ENCODE measurements at places on chromosomes 11 and 22. TPM values are rescaled to one million over a fixed set of nuclear protein-coding genes. Genes with fewer than 3 reads are reported as not detected.

The OR51S1 gene
- total RNA-seq, result not detected

The HTR3A gene
- total RNA-seq, result not detected

The DDX6 gene
- 169 TPM for total RNA-seq

The VWA5A gene
- 3.7 TPM for total RNA-seq

The TUBA8 gene
- 103 TPM for total RNA-seq

The BLID gene
- not detected for total RNA-seq

The LARGE2 gene
- not detected for total RNA-seq

The DUSP8 gene
- 16.5 TPM for total RNA-seq

The TMEM109 gene
- total RNA-seq, result 87.6 TPM

The SERPIND1 gene
- total RNA-seq, result not detected

DNA sequence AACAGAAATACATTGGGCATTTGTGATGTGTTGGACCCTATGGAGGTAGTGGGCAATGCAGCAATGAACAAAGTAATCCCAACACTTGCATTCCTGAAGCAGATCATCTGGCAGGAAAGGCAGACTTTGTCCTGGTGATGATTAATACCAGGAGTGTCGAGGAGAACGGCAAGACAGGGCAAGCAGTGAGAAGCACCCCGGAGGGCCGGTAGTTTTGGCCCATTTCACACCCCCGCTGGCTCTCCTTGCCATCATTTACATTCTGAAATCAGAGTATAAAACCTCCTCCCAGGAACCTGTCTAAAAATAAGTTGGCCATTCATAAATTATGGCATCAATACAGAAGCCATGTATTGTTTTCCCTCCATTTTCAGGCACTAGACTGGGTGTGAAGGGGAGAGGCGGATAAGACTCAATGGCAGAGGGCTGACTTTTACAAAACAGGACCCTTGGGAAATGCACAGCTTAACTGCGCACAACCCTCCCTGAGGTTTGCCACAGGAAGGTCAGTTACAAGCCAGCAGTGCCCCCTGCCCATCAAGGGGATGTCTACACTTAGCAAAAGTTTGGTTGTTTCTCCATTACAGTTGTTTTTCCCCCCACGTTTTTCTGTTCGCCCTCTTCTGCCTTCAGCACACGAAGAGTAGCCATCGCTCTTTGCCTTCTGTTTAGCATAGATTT lies 55.6 kb downstream of the OPCML start:
- DNase-seq, result no peak

DNA sequence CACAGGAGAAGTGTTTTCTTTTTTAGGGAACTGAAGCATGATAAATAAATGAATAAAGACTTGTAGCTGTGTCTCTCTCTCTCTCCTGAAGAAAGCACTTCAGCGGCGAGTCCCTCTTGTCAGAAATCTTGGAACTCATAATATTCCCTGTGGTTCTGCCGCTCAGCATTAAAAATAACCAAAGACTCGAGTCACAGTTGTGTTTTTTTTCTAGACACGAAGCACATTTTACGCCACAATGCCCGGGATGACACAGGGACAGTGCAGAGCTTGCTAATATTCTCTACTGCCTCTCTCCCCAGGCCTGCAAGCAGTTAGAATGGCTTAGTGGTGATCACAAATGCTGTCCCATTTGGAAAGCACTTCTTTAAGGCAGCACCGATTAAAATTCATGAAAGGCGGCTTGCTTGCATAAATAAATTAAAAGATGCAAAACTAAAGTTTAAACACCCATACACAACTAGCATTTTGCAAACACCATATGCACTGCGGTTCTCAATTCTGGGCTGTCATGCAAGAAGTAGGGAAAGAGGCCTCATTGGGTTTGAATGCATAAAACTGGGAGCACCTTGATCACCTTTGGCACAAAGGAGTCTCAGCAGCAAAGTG lies 597.4 kb downstream of the SOX6 start:
- DNase-seq, result no peak

GRCh38 chr11:8332196-8332595 lies 68.5 kb upstream of the LMO1 start:
- DNase-seq, result no peak

- DNase-seq, result no peak
Observed at GRCh38 chr11:93686812-93687211, 25.3 kb downstream of the CEP295 start.

DNA sequence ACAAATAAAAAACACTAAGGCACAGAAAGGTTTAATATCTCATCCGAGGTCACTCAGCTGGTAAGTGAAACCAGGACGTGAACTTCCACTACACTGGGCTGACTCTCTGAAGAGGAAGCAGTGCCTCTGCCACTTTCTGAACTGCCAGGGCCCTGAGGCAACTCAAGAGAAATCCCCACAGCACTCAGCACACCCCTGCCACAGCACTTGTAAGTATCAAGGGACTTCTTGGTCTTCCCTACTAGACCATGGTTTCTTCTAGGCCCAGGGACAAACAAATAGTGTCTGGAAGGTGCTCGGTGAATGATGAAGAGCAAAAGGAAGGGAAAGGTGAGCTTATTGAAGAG lies 49.7 kb downstream of the RPL27A start:
- no peak for DNase-seq

- DNase-seq, result no peak
Observed at GRCh38 chr11:109405671-109406070, 16.3 kb upstream of the C11orf87 start.

DNA sequence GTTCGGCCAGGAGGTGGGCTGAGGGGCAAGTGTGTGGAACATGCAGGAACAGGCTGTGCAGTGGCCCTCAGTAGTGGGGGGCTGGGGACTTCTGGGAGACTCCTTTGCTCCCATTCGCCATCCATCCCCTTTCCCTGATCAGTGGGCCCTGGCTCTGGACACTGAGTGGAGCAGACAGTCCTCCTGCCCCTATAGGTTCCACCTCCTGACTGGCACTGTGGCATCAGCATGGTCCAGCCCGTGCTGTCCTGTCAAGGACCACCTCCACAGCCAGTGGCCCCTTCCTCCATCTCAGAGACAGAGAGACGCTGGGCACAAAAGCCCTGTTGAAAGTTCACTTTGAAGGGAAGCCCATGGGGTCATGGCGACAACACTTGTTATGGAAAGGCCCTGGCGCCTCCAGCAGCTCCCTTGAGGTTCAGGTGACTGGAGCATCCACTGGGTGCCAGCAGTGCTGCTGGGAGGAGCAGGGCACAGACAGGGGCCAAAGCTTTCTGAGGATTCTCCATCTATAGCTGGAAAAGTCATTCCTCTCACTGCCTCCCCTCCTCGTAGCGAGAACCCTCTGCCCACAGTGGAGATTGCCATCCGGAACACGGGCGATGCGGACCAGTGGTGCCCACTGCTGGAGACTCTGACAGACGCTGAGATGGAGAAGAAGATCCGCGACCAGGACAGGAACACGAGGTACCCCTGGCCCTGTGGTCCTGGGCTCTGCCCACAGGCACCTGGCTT lies 5.6 kb downstream of the DERL3 start:
- no peak for DNase-seq

DNA sequence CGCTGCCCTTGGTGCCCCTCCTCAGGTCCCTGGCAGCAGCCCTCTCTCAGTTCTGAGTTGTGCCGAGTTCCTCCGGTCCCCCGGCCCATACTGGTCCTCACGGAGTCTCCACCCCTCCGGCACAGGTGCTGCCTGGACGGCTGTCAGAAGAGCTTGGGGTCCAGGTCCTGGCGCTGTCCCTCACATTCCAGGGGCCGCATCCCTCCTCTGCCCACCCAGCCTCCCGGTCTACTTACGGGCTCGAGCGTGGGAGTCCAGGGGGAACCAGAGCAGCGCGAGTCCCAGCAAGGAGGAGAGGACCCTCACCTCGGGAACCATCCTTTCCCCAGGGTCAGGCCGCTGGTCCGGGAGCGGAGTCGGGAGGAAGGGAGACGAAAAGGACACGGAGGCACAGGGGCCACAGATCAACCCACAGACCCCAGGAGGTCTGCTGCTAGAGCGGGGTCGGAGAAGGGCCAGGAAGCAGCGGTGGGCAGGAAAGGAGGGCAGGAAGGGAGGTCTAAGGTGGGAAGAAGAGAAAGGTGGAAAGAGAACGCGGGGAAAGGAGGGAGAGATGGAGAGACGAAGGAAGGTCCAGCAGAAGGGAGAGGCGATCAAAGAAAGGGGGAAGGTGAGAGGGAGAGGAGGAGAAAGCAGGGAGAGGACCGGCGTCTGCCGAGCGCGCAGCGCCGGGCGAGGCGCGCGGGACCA lies 510 bp downstream of the CHRDL2 start:
- no peak for DNase-seq

DNA sequence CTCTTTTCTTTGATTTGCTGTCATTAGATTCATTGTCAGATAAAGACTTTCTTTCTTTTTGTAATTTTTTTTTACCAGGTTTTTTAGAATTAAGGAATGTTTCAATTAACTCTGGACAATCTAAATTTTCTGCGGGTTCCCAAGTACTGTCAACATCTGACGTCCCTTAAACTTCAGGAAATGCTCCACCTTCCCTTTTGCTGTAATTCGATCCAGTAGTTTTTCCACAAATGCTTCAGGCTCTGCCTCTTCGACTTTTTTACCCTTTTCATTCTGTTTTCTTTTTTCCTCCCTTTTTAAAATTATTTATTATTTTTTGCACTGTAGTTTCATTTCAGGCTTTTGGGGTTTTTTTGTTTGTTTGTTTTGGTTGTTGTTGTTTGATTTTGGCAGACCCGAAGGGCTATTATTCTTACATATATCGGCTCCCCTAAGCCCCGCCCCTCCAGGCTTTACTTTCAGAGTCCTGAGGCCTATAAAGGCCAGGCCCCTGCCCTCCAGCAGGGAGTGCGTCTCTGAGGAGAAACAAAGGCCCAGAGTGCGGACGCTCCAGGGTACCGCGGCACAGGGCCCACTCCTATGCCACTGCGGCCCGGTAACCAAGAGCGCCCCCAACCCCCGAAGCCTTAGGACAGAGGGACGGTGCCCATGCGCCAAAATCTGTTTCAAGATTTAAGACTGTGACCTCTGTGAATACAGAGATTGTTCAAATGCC lies 116.4 kb downstream of the TYR start:
- DNase-seq, result peak; percentile 9

- no peak for DNase-seq
Observed at GRCh38 chr11:78727816-78728215, 153.2 kb upstream of the NARS2 start.

GRCh38 chr11:132992838-132993631 lies 539.3 kb downstream of the OPCML start:
- no peak for DNase-seq

DNA sequence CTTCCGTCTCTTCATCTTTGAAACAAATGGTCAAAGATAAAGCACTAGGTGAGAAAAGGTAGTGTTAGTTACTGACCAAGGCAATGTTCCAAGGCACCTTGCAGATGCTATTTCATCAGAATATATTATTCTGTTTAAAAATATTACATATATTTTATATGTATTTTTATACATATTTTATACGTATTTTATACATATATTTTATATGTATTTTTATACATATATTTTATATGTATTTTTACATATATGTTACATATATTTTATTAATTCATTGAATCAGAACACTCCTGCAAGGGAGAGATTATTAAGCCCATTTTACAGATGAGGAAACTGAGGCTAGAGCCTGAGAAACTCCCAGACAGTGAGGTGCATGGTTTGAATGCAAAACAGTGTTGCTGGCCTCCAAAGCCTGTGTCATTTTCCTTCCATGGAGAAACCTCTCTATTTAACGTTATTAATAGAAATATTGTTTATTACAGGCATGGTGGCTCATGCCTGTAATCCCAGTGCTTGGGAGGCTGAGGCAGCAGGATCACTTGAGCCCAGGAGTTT lies 120.6 kb upstream of the CD82 start:
- no peak for DNase-seq

DNA sequence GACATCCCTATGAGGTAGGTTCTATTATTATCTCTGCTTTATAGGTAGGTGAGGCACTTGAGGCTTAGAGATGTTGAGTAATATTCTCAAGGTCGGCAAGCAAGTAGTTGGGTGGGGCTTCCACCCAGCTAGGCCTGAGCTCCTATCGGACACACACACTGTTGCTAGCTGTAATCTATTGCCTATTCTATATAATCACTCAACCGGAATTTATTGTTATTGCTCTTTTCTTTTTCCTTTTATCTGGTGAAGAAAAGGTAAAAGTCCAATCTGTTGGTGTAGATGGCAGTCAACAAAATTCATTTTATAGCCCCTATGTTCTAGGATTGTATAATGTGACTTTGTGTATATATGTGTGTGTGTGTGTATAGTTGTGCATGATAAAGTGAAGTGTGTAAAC lies 3.4 kb downstream of the OR9Q2 start:
- no peak for DNase-seq

DNA sequence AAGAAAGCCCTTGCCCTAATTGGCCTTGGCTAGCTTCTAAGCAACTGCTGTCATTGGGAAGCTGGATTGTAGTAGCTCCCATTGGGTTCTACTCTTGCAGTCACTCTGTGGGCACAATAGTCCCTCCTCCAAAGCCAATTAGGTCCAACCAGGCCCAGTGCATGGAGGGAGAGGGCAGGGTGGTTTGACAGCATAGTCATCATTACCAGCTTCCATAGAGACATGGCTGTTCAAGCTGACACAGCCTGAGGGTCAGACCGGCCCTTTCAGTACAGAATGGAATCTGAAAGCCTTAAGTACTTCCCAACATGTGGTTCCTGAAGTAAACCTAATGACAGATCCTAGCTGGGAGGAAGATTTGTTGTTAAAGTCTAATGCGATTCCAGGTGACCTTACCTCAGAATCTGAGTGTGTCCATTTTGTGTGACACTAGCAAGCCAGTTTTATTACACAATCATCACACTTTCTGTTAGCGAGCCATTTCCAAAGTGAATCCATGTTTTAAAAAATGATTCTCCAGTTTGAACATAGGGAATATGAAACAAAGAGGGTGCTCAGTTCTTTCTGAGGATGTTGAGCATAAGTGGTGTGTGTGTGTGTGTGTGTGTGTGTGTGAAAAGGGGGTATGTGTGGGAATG lies 6.9 kb downstream of the PLET1 start:
- DNase-seq, result no peak

DNA sequence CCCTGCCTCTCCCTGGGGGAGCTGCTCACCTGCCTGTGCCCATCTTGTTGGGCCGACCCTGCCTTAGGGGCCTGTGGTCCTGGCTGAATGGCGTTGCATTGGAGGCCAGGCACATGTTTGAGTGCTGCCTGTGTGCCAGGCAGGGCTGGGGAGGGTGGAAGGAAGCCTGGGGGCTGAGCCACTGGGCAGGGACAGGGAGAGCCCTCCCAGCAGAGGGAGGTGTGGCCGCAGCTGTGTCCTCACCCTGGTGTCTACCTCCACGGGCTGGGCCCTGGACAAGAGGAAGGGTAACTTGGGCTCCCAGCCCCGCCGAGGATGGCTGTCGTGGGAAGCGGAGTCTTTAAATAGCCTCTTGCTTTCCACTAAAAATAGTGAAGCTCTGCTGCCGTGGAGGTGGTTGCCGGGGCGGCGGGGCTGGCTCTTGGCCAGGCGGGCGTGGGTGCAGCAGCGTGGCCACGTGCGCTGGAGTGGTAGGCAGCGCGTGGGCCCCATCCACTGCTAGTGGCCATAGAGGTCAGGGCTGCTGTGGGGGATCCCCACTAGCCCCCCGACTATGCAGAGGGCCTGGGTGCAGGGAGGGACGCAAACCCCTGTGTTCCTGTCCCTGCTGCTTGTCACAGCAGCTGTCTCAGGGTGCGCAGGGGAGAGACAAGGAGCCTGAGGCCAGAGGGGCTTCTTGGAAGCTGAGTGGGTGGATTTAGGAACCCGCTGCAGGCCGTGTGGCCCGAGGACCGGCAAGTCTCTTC lies 6.2 kb downstream of the ZDHHC8 start:
- DNase-seq, result peak; percentile 66

All from heart right ventricle (tissue), 16 donors.